ENCODE measurements at places on chromosomes 11 and 22.

DNA sequence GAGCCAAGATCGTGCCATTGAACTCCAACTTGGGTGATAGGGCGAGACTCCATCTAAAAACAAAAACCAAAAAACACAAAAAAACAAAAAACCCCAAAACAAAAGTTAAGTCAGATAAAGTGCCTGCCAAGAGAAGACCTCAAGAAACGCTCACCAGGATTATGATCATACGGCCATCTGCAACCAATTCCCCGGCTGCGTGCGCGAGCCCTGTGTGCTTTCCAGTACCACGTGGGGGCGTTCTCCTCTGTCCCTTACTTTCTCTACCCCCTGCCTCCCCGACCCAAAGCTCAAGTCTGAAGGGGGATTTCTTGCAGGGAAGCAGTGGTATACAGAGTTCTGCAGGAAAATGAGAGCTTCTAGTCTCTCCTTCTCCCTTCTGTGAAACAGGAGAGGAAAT is 10.5 kb upstream of the RPS19BP1 start:
- DNase-seq, result no peak

DNA sequence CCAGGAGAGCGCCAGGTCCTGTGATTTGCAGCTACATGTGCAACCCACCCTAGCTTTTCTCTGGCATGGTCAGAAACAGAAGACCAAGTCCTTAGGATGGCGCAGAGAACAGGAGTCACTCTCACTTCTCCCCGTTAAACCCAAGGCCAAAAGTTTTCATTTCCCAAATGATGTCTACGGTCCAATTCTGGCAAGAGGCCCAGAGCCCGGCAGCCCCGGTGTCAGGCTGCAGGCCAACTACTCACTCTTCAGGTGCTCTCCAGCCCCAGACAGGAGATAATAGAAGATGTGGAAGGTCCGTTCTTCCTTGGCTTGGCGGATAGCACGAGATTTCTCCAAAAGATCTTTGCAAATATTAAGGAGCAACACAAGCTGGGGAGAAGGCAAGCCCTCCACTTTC is 67.2 kb downstream of the MYH9 start:
- DNase-seq, result no peak

DNA sequence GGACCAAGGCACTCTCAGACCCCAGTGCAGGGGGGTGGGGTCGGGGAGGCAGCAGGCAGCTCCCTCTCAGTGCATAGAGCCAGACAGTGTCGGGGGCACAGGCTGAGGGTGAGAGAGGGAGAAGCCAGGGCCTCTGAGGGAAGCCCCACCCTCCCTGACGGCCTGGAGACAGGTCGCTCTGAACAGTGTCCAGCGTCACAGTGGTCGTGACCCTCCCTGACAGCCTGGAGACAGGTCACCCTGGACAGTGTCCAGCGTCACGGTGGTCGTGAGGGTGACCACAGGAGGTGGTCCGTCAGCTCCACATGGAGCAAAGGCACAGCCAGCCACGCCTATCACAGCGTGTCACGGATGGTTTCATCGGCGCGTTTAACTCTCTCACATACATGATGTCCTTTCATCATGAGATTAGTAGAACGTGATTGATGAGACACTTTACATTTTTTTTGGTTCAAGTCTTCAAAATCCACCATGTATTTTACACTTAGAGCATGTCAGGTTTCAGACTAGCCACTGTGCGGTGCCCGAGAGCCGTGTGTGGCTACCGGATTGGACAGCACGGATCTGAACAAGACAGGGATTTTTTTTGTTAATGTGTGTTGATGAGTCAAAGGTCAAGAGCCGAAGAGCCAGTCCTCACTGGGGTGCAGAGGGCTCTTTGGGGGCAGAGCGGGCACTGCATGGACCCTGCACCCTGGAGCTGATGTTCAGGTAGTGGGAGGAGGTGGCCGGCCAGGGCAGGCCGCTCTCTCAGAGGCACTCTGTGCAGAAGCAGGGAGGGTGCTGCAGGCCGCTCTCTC is 23.9 kb upstream of the PANX2 start:
- DNase-seq, result peak; percentile 35

DNA sequence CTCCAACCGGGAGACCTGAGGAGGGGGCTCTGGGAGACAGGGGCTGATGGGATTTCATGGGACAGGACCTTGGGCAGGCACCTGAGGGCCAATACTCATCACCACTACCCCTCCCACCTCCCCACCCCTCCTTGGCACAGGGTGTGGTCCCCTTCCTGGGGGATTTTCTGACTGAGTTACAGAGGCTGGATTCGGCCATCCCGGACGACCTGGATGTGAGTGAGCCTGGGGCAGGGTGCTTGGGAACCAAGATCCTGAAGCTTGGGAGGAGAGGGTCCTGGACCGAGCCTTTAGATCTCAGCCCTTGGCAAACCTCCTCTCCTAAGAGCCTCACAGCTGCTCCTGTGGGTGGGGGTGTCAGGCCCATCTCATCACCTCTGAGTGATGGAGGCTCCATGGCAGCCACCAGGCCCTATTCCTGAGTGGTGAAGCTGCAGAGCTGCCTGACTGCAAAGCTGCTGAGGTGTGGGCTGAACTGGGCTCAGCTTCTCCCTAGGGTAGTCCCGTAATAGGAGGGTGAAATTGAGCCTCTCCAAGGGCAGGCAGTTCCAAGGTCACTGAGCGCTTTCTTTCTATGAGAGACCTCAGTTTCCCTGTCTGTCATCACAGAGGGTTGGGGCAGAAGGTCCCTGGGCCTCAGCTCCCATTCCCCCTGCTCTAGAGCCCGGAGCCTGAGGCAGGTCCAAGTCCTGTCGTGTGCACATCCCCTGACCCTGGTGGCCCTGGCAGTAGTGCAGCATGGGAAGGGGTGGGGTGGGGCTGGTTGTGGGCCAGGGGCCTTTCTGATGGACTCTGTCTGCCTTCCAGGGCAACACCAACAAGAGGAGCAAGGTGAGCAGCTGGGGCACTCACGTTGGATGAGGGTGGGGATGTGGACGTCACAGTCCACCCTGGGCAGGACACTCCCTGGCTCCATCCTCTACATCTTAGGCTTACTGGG is 6.5 kb downstream of the RGL4 start:
- DNase-seq, result no peak

DNA sequence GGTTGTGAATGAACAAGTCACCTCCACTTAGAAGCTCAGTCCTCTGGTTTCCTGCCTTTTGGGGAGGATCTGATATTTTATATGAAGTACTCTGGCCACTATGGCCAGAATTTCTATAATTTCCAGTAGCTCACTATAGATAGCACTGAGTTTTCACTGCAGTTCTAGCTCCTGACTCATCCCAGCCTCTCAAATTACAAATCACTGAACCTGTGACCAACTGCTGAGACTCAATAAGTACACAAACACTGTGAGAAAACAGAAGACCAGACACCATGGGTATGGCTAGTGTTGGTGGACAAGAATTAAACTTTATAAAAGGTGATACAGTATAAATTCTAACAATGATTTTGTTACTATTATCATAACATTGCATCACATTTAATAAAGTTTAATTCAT is 47.1 kb upstream of the UCP3 start:
- peak; percentile 3 for DNase-seq

DNA sequence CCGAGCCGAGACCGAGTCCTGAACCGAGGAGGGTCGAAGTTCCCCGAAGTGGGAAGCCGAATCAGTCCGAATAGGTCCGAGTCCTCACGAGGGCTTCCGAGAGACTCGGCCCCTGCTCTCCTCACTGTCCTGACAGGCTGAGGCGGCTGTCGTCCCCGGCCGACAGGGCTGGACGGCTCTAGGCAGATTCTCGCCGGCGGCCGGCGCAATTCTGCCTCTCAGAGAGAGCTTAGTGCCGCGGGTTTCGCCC is 191 bp upstream of the DEAF1 start:
- DNase-seq, result no peak

DNA sequence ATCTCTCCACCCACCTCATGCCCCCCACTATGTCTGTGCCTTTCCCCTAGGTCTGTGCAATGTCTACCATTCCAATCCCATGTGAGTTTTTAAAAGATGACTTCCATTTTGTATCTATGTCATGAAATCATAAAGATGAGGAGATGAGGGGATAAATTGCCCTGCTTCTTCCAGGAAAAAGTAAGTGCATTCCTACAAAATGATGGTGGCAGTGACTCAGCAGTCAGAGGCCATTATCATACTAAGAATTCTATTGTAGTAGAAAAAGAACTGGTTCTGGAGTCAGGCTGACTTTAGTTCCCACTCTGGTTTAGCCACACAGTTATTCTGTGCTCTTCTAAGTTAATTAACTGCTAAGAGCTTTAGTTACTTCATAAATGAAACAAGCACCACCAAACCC is 89.6 kb upstream of the API5 start:
- DNase-seq, result no peak

- no peak for DNase-seq
Observed at GRCh38 chr11:63404161-63404935, 34.8 kb downstream of the SLC22A9 start.

GRCh38 chr11:126186025-126186698 is 25.3 kb downstream of the RPUSD4 start:
- no peak for DNase-seq

- DNase-seq, result peak; percentile 63
Observed at GRCh38 chr22:19750507-19751490, 9.8 kb upstream of the TBX1 start.

DNA sequence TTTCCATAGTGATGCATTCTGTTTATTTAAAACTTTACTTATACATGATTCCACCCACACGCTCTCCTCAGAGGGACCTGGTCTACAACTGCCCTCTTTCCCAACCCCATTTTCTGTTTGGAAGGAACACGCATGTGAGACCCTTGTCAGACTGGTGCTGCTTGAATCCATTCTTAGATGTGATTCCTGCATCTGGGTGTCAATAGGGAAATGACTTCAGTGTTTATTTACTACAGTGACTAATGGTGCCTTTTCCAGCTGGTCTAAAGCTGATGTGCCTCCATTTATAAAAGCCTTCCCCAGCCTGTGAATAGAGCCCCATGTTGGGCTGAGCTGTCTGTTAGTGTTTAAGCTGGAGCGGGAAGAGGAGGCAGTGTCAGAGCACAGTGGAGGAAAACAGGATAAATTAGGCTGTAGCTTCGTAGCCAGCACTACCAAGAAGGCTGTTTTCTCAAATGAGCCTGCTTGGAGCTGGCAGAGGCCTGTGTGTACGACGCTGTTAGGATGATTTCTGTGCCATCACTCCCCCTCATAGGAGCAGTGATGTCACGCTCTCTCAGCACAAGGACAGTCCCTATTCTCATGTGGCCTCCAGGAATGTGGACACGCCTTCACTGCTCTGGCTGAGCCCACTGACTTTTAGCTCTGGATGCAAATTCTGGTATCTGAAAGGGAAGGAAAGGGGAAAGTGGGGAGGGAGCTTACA is 18.9 kb upstream of the C11orf96 start:
- DNase-seq, result peak; percentile 96

GRCh38 chr11:116703421-116703820 is 69.4 kb downstream of the BUD13 start:
- no peak for DNase-seq

- no peak for DNase-seq
Observed at GRCh38 chr22:44616882-44617655, 84.9 kb upstream of the PRR5 start.

- no peak for DNase-seq
Observed at GRCh38 chr11:111448414-111448813, 63.8 kb downstream of the BTG4 start.

DNA sequence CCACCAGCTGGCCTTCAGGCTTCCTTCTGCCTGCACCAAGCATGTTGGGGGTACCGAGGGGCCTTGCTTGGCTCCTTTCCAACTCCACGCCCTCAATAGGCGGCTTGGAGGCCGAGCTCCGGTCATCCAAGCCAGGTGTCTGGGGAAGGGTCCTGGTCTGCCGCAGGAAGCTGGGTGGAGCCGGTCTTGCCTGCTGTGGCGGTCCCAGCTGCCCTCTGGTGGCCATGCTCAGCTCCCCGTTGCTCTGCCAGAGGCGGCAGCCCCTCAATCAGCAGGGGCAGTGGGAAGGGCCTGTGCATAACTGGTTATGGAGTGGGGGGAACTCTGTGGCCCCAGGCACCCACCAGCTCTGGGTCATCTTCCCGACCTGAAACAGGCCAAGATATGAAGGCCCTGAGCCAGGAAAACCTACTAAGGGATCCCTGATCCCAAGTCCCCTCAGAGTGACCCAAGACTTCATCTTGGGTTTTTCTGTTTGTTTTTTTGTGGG is 3.2 kb downstream of the ARVCF start:
- DNase-seq, result peak; percentile 73

DNA sequence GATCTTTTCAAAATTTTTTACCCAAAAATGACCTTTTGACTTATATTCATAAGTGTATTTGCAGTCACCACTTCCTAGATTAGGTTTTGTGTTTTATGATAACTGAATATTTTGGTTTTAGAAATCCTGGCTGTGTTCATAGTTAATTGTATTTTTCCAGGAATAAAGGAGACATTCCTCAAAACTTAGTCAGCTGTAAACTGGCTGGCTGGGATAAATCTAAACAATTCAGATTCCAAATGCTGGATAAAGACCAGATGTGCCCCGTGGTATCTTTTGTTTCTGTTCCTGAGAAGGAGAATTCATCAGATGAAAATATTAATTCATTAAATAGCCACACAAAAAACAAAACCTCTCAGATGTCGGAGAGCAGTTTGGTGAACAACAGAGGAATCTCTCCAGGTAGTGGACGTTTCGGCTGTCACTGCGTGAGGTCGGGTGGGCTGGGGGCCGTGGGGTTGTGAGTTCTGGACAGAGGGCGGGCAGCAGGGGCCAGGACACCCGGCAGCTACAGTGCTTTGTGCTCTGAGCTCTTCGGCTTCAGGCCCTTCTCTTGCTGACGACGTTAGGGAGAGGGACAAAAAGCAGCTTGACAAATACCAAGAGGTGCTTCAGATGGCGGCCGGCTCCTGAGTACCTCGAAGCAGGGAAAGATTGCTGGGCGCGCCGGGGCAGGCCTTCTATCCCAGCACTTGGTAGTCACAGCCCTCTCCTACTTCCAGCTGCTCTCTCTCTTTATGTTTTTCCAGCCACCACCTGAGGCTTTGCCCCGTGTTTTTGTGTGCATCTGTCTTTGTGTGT is 24.6 kb downstream of the MOV10L1 start:
- peak; percentile 88 for DNase-seq

DNA sequence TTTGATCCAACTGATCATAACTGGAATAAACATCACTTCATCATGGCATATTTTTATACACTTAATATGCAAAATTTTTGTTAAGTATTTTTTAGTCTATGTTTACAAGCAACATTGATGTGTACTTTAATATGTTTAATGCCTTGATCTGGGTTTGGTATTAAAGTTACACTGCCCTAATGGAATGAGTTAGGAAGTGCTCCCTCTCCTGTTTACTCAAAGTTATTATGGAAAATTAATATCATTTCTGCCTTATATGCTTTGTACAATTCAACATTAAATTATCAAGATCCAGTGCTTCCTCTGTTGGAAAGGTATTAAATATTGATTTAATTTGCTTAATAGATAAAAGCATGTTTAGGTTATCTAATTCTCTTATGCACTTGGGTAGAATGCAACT is 927.3 kb upstream of the RAG2 start:
- DNase-seq, result no peak

DNA sequence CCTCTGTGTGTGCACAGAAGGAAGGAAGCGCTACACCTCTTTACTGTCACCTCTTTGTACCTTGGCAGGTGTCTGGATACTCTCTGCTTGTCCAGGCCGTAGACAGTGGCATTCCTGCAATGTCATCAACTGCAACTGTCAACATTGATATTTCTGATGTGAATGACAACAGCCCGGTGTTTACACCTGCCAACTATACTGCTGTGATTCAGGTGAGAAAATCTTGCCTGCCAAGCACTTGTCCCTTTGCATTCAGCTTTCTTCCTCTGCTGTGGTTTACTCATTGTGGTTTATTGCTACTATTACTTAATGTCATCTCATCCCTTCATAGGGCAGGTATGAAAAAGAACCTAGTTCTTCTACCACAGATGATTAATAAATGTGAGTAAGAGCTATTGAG is 131.9 kb upstream of the MTNR1B start:
- DNase-seq, result no peak

- DNase-seq, result peak; percentile 51
Observed at GRCh38 chr11:132909021-132909606, 623.2 kb downstream of the OPCML start.

All from SJSA1 (cell line).